DMS153 (cell line): ENCODE measurements at places on chromosomes 7 and 10.
A peak's percentile ranks its signal among the peaks of the same experiment; 100 is the strongest.

- no peak for DNase-seq
These were observed 4.6 kb downstream of the TRPV6 start for GRCh38 chr7:142880876-142881505.

DNA sequence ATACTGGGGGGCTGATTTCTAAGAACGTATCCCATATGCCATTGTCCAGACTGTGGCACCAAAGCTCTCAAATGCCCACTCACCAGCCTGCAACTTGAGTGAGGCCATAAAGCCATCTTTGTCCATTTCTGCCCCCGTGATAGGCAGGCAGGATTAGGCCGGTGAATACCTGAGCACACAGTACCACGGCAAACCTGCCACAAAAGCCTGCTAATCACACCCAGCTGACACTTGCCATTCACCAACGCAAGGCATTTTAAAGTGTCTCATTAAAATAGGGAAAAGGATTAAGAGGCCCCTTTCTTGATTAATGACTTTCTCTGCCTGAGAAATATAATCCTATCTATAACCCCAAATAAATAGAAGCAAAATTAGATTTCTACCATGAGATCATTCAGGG, 111.4 kb upstream of the NANOS1 start:
- DNase-seq: no peak

DNA sequence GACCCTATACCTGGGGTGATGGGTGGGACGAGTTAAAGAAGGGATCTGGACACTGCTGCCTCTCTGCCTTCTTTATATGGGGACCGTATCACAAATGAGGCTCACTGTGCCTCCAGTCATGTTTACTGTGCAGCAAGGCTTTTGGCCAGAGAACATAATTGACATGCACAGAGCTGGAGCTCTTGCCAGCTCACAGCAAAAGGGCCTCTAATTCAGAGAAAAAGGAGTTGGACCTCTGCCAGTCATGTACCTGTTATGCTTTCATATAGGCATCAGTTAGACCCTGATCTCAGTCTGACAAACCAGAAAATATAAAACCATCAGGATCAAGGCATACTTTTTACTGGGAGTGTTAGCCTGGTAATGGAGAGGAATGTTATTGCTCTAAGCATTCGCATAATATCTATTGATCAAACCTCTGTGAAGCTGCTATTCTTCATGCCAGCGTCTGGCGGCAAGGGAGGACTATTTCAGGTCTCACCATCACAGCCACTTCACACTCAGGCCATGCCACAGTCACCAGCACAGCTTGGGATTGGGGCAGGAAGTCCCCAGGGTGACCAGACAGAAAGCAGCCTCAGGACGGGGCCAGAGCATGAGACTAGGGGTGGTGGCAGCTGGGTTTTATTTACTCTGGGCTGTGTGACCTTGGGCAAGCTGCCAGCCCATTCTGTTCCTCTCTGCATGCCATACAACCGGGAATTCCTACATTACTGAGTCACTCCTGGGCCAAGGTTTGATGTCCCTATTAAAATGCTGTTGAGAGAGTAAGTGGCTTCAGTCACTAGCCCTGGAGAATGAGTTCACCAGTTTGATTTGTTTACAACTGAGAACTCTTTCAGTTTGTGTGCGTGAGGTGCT, 90.1 kb downstream of the NPSR1 start:
- DNase-seq: peak; percentile 97

DNA sequence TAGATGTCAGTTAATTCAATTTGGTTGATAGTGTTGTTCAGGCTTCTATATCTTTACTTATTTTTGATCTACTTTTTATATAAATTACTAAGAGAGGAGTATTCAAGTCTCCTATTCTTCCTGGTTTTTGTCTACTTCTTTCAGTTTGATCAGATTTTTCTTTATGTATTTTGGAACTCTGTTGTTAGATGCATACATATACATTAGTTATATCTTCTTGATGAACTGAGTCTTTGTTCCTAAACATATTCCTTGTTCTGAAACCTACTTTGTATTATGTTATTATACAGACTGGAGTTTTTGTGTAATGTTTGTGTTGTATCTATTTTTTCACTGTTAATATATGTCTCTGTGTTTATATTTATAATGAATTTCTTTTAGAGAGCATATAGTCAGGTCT, 118.8 kb downstream of the LRMDA start:
- DNase-seq: no peak

DNA sequence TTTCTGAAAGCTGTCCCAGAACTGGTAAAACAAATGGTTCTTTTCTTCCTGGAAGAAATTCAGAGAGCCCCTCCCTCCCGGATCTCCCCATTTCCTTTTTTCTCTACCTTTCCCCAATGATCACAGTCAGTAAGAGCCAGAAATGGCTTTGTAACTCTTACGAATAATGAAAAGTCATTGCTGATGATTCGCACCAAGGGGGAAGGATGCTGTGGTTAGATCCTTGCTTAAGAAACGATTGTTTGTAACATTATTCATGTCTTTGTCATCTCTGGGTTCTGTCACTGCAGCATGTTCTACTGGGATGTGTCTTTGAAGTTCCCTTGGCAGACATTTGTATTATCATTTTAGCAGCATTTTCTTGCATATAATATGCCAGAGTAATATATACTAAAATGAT, 138.9 kb downstream of the CACNB2 start:
- DNase-seq: no peak

DNA sequence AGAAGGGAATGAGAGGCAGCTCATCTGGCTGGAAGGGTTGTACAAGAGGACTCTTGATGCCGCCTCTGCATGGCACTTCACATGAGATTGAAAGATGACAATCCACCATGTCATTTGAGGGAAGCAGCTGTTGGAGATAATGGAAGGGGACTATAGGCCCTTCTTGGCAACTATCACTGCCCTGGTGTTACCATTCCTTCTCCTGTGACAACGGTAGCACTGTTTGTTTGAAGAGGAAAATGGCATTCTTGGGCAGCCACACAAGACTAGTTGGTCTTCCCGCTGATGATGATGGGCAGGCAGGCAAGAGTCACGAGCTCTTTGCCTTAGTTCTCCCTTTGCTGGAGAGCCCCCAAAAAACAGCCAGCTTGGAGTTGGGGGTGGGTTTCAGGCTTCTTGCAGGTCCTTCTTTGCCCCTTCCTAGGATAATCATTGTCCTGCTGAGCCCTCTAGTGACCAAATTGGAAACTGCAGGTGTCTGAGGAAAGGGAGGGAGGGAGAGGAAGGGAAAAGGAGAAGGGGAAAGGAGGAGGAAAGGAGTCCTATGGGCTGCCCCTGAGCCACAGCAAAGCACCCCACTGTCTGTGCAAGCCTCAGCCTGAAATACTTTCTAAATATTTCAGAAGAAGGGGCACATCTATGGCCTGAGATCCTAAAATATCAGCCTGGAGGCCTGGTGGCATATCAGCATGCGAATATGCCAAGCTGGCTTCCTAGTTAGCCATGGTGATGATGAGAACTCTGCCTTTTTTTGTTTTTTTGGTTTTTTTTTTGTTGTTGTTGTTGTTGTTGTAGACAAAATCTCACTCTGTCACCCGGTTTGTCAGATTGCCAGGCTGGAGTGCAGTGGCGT, 165.6 kb upstream of the KMT2E start:
- peak; percentile 14 for DNase-seq

GRCh38 chr7:101486433-101487104, 123.9 kb downstream of the COL26A1 start:
- DNase-seq: no peak

- DNase-seq: no peak
These were observed 52.7 kb downstream of the KIAA1217 start for GRCh38 chr10:24261627-24262026.

DNA sequence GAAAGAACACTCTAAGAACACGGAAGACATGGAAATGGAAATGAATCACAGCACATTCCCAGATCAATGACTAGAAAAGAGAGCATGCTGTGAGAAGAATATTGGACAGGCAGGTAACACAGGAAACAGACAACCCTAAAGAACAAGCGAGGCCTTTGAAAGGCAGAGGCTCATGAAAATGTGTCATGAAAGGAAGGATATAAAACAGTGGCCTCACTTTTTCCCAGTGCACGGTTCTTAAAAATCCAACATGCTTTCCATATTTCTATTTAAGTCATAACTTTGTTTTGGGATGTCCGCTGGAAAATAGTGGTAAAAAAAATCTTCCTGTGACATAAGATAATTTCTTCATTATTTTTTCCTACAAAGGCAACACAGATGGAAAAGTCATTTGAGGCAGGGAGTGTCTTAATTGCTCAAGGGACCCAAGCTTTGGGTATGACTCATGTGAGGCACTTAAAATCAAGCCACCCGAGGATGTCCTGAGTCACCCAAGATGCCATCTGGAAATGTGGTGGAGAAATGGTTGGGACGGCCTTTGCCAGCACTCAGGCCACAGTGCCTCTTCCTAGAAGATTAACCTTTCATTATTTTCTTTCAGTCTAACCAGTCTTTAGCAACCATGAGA, 17.0 kb downstream of the ITIH5 start:
- no peak for DNase-seq
